ENCODE measurements at places on chromosomes 12 and 14.

DNA sequence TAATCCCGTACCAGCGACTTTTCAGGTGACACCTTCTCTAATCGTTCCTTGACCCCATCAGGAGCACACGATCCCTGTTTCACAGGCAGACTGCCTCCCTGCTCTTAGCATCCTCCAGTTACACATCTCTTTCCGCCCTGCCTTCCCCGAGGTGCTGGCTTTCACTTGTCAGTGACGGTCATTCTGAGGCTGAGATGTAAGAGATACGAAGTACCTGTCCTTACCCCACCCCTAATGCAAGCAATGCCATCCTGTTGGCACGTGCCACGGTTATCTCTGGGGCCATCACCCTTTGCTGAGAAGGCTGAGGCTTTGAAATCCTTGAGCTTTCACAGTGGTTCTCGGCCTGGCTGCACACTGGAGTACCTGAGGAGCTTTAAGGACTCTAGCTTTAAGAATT, 24.4 kb downstream of the B4GALNT3 start:
- no peak for DNase-seq

DNA sequence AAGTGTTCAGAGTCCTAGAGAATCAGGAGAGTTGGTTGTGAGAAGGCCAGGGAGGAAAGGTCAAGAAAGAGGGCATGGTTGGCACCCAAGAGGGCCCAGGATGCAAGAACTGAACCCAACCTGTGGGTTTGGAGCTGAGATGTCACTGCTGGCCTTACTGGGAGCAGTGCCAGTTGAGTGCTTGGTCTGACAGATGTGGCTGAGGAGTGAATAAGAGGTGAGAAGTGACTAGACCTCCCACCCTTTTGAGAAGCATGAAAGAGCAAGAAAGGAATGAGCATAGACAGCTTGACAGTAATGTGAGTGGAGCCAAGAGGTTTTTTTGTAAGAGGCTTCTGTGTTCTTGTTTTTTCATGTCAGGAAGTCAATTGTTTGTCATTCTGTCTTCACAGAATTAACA, 95.3 kb downstream of the FGD4 start:
- DNase-seq: no peak

DNA sequence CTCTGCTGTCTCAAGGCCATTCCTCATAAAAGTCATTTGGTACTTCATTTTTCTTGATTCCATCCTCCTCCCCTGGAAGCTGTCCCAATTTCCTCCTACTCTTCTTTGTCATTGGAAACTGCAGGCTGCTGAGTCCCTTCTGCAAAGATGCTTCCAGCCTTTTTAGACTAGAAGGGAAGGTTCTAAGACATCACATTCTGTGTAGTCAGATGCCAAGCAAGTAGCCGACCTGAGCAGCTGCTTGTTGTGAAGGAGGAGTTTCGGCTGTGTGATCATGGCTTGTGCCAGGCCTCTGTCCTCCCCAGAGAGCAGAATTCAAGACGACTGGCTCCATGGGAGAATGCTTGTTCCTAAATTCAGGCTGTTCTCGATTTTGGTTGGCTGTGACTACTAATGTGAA, 8.7 kb downstream of the RFC5 start:
- no peak for DNase-seq

- DNase-seq: no peak
Measured at GRCh38 chr12:5513406-5513805, 81.5 kb downstream of the NTF3 start.

- no peak for DNase-seq
Measured at GRCh38 chr12:88763536-88764100, 183.3 kb upstream of the KITLG start.

DNA sequence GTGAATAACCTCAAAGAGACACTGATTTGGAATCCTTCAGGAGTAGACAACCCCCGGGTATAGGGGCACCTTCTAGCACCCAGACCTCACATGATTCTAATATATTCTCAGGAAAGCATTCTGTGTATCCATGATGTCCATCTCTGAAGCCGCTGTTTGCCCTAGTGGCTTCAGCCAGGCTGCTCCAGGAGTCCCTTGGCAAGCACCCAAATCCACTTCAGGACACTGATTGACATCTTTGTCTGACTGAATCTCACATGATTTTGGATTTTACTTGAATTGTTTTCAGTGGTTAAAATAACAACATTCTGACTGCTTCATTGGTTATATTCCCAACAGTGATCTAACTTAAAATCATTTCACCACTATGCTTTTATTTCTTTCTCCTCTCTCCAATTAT, 390.5 kb upstream of the CLEC14A start:
- no peak for DNase-seq

DNA sequence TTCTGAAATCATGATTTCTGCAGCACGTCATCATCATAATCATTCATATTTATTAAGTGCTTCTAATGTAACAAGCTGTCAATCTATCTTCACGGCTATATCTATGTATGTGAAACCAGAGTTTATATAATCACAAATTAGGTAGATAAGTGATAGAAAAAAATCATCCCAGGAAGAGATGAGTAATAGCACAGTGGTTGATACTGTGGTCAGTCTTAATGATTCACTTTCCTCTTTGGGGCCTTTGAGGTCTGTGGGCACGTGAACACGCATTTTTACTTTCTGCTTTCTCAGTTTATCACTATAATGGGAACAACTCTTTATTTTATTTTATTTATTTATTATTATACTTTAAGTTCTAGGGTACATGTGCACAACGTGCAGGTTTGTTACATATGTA, 265.9 kb upstream of the NOVA1 start:
- DNase-seq: no peak

DNA sequence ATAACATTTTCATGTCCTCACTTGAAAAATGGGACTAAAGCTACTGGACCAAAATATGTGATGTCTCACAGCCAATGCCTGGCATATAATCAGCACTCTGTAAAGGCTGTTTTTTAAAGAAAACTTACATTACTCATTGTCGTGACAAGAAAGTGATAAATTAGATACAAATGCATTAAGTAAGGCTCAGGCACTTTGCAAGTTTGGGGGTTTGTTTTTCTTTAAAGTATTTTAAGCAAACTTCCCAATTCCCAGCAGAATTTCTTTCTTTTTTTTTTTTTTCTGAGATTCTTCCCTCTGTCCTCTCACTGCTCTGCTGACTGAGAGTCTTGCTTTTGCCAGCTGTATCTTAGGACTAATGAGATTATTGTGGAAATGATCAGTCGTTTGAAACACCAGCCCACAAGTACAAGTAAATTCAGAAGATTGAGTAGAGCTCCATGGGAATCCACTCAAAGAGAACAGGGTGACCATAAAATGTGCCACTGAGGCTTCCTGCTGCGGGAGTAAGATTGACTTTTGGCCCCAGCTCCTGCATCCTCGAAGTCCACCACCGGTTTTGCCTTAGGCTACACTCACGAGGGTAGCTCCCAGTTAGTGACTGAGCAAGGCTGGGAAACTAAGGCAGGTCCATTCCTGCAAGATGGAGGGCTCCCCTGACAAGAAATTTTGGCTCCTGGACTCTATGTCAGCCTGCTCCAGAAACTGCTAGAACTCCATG, 82.8 kb downstream of the TMTC1 start:
- no peak for DNase-seq

GRCh38 chr12:12997734-12998133, 2.3 kb downstream of the HEBP1 start:
- DNase-seq: no peak

DNA sequence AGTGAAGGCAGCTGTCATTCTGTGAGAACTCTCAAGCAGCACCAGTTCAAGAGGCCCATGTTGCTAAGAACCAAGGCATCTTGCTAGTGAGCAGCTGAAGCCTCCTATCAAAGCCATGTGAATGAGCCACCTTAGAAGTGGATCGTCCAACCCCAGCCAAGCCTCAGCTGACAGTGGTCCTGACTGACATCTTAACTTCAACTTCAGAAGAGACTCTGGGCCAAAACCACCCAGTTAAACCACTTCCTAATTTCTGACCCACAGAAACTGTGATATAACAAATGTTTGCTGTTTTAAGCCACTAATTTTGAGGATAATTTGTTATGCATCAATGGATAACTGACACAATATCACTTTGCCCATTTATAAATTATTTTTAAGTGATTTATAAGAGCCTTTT, 256.0 kb downstream of the RPAP3 start:
- DNase-seq: no peak
